ENCODE measurements at places on chromosomes 2 and 18. TPM values are rescaled to one million over a fixed set of nuclear protein-coding genes. Genes with fewer than 3 reads are reported as not detected.

Gene POTEC
- total RNA-seq, result not detected

Gene CACNB4
- 0.54 TPM for total RNA-seq

Gene EFR3B
- 0.18 TPM for total RNA-seq

Gene IGFBP2
- 15.9 TPM for total RNA-seq

Gene TRIB2
- 156 TPM for total RNA-seq

Gene RND3
- 53.6 TPM for total RNA-seq

Gene ANKRD36
- 13.0 TPM for total RNA-seq

Gene NTSR2
- total RNA-seq, result not detected

Gene HOXD12
- total RNA-seq, result not detected

Gene MRPS9
- 13.9 TPM for total RNA-seq

Gene DOK1
- 27.6 TPM for total RNA-seq

Gene PLCL1
- 21.2 TPM for total RNA-seq

Gene RAB6C
- total RNA-seq, result not detected

Gene RGPD4
- not detected for total RNA-seq

Gene CPLX4
- total RNA-seq, result not detected

Gene OTOS
- not detected for total RNA-seq

Gene GALR1
- total RNA-seq, result not detected

Gene CRYBA2
- total RNA-seq, result not detected

Gene ITGB6
- total RNA-seq, result not detected

Gene SH3RF3
- total RNA-seq, result 8.4 TPM

Gene SPP2
- total RNA-seq, result not detected

Gene LIPT1
- 13.5 TPM for total RNA-seq

Gene RTKN
- total RNA-seq, result 14.4 TPM

Gene GKN1
- not detected for total RNA-seq

Gene GREB1
- total RNA-seq, result 0.18 TPM

Gene ID2
- total RNA-seq, result 327 TPM

Gene PCGF1
- total RNA-seq, result 8.6 TPM

Gene STON1
- total RNA-seq, result 14.8 TPM

Gene PDE11A
- not detected for total RNA-seq

Gene UXS1
- 43.3 TPM for total RNA-seq

Gene RAB10
- 94.6 TPM for total RNA-seq

Gene NCKAP5
- total RNA-seq, result not detected

Gene RFTN2
- 0.72 TPM for total RNA-seq

Gene HOXD13
- total RNA-seq, result not detected

Gene ICA1L
- 5.4 TPM for total RNA-seq

Gene C2orf78
- not detected for total RNA-seq

Gene FOXD4L1
- not detected for total RNA-seq

Gene TUBA3E
- not detected for total RNA-seq

Gene HRH4
- total RNA-seq, result not detected

Gene AUP1
- total RNA-seq, result 77.1 TPM

Gene RAB17
- 0.81 TPM for total RNA-seq

Gene QPCT
- total RNA-seq, result 8.4 TPM

Gene CLEC4F
- not detected for total RNA-seq

Gene TSPYL6
- not detected for total RNA-seq

Gene CASP10
- 5.2 TPM for total RNA-seq

Gene GCG
- total RNA-seq, result not detected

Gene CRYGD
- total RNA-seq, result not detected

Gene EFHD1
- 2.1 TPM for total RNA-seq

Gene PAIP2B
- 0.18 TPM for total RNA-seq

Gene UGT1A5
- not detected for total RNA-seq

Gene NEB
- under 0.01 TPM for total RNA-seq

Gene ERMN
- total RNA-seq, result not detected

Gene OR6B2
- not detected for total RNA-seq

Gene FER1L5
- under 0.01 TPM for total RNA-seq

Gene KCMF1
- total RNA-seq, result 45.8 TPM

Data from cardiac atrium fibroblast (primary cell).